ENCODE measurements at places on chromosomes 5 and 9.

DNA sequence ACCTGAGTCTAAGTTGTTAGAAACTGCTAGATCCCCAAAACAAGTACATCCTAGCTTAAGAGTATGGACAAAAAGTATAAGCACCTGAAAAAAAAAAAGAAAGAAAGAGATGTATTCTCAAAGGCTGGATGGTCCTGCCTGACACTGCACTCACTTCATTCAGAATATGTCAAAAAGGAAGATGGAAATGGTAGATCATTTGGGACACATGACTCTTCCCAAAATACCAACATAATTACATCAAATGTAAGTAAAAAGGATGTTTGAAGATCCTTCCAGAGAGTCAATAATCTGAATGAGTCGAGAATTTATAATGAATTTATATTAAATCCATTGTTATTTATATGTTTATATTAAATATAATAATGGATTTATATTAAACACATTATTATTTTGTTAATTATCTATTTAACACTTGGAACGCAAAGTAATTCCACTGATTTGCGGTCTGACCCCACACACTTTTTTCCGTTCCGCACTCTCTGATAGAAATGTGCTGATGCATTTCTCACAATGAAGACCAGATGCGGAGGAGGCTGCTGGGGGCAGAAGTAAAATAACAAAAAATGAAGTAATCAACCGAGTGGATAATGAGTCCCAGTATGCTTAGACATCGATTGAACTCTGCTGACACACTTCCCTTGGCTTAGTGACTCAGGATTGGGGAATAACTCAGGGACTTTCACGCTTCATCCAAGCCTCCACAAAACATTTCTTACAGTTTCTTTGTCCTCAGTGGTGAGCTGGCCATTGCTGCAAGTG is 201.2 kb downstream of the ADAMTS12 start:
- DNase-seq, result no peak
- H3K27me3 ChIP-seq, result no peaks in the 10 kb centered on the region
- no peaks in the 10 kb centered on the region for H3K4me1 ChIP-seq
- no peak overlapping the region for H3K4me3 ChIP-seq
- no peak overlapping the region for H3K27ac ChIP-seq

DNA sequence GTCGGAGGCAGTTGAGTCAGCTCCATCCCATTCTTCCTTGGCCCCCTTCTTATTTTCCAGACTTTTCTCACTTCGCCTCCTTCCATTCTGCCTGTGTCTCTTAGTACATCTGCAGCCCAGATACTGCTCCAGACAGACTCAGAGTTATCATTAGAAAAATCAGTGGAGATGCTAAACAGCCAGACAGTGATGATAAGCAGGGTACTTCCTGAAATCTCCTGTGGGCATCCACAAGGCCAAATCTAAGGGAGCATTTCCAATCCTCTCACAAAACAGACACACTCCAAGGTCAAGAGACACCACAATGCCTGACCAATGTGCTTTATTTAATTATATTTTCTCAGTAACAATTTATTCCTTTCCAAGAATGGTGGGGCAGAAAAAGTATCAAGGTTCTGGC is 14.5 kb upstream of the RLN1 start:
- H3K27me3 ChIP-seq, result no peaks in the 10 kb centered on the region
- H3K36me3 ChIP-seq, result peaks cover 18% of the 10 kb centered on the region
- no peak for DNase-seq
- H3K4me3 ChIP-seq, result no peak overlapping the region

- H3K36me3 ChIP-seq, result no peaks in the 10 kb centered on the region
- H3K27me3 ChIP-seq, result no peaks in the 10 kb centered on the region
- H3K4me1 ChIP-seq, result no peaks in the 10 kb centered on the region
- no peak for DNase-seq
- H3K4me3 ChIP-seq, result no peak overlapping the region
Observed at GRCh38 chr5:121138495-121138907, 674.4 kb downstream of the PRR16 start.

DNA sequence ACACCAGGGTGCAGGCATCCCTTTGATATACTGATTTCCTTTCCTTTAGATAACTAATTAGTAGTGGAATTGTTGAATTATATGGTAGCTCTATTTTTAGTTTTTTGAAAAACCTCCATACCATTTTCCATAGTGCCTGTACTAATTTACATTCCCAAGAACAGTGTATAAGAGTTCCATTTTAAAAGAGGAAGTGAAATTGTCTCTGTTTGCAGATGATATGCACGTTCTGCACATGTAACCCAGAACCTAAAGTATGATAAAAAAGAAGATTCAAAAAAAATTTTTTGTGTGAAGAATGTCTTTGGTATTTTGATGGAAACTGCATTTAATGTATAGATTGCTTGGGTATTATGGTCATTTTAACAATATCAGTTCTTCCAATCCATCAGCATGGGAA is 424.0 kb upstream of the CCNH start:
- no peak overlapping the region for H3K4me3 ChIP-seq
- H3K36me3 ChIP-seq, result no peaks in the 10 kb centered on the region
- H3K27me3 ChIP-seq, result no peaks in the 10 kb centered on the region
- no peaks in the 10 kb centered on the region for H3K4me1 ChIP-seq
- H3K27ac ChIP-seq, result no peak overlapping the region
- DNase-seq, result no peak

GRCh38 chr5:75510417-75510835 is 1.0 kb downstream of the CERT1 start:
- no peak for DNase-seq
- H3K36me3 ChIP-seq, result peaks cover 43% of the 10 kb centered on the region
- peaks cover 58% of the 10 kb centered on the region for H3K4me1 ChIP-seq

GRCh38 chr5:159807586-159807985 is 108.7 kb upstream of the ADRA1B start:
- no peak overlapping the region for H3K4me3 ChIP-seq
- peaks cover 31% of the 10 kb centered on the region for H3K27me3 ChIP-seq
- no peaks in the 10 kb centered on the region for H3K4me1 ChIP-seq
- no peak for DNase-seq

DNA sequence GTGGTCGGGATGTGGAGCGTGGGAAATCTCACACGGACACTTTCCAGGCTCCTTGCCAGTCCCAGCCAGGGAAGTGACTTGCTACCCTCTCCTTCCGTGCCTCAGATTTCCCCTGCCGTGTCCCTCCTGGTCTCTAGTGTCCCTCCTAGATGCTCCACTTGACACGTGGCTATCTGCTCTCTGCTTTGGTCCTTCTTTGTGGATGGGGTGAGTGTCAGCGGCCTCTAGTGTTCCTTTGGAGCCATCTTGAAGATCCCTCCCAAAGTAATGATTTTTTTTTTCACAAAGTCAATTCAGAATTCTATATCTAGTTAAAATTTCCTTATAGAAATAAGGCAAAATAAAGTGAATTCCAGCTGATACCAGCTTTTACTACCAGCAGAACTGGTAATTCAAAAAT is 117.7 kb downstream of the MRPL36 start:
- DNase-seq, result no peak
- no peak overlapping the region for H3K4me3 ChIP-seq
- peaks cover 54% of the 10 kb centered on the region for H3K27me3 ChIP-seq
- H3K4me1 ChIP-seq, result no peaks in the 10 kb centered on the region

DNA sequence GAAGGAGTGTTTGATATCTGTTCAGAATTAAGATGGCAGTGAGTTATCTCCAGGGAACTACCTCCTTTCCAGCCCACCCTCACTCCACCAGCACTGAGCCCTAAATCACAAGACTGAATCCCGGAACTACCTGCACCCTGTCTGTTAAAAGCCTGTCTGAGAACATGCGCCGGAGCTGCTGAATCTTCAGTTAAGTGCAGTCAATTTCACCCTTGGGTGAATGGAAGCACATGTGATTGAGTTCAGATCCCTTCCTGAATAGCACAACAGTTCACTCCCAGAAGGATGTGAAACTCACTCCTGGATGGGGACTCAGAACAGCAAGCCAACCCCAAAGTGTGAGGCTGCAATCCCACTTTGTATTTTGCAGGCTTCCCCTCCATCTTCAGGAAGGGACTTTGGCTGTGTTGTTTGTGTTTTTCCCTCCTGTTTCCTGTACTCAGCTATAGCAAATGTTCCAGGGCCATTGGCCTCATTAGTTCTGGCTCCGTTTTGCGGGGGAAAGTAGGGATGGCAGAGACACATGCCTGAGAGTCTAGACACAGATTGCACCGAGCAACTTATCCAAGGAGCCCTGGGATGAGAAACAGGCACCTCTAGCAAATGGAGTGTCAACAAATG is 43.4 kb downstream of the DPYSL3 start:
- no peaks in the 10 kb centered on the region for H3K36me3 ChIP-seq
- H3K4me3 ChIP-seq, result no peak overlapping the region

GRCh38 chr9:80188579-80188978 is 616.8 kb downstream of the TLE4 start:
- DNase-seq, result no peak
- H3K4me3 ChIP-seq, result no peak overlapping the region
- no peaks in the 10 kb centered on the region for H3K36me3 ChIP-seq
- H3K27ac ChIP-seq, result no peak overlapping the region
- H3K27me3 ChIP-seq, result no peaks in the 10 kb centered on the region

DNA sequence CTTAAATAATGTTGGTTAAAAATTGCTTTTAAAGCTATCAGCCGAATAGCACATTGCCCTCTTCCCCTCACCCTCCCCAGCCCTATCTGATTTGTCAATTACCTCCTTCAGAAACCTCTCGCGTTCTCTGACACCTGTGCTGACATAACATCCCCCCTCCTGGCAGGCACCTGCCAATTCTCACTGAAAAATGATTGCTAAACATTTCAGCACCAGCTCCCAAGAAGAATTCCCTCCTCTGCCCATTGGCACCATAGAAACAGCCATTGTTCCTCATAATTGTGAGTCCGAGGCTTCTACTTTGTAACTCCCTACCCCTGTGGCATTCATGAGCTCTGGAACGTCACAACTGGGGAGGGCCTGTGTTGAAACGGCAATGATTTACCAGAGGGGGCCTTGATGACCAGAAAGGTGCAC is 20.2 kb downstream of the CDH6 start:
- no peak overlapping the region for H3K4me3 ChIP-seq
- no peaks in the 10 kb centered on the region for H3K27me3 ChIP-seq
- H3K27ac ChIP-seq, result no peak overlapping the region
- no peaks in the 10 kb centered on the region for H3K4me1 ChIP-seq
- H3K36me3 ChIP-seq, result no peaks in the 10 kb centered on the region

- H3K36me3 ChIP-seq, result no peaks in the 10 kb centered on the region
Observed at GRCh38 chr9:132973713-132974112, 4.8 kb upstream of the GFI1B start.

DNA sequence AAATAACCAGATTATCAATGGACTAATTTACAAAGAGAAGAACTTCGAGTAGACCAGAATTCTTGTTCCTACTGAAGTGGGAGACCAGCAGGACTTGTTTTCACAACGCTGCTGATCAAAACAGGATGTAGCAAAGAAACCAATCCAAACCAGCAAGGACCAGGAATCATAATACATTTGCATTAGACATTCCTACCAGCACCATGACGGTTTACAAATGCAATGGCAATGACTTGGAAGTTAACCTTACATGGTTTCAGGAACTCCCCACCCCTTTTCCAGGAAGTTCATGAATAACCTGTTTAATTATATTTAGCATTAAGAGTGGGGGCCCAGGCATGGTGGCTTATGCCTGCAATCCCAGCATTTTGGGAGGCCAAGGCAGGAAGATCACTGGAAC is 100.0 kb downstream of the LPAR1 start:
- no peak overlapping the region for H3K27ac ChIP-seq
- no peak overlapping the region for H3K4me3 ChIP-seq
- H3K36me3 ChIP-seq, result no peaks in the 10 kb centered on the region

GRCh38 chr5:146897061-146897460 is 18.5 kb upstream of the PPP2R2B start:
- H3K27ac ChIP-seq, result no peak overlapping the region
- no peak overlapping the region for H3K4me3 ChIP-seq
- peaks cover 19% of the 10 kb centered on the region for H3K4me1 ChIP-seq

GRCh38 chr9:124278054-124278540 is 20.3 kb downstream of the NEK6 start:
- H3K4me1 ChIP-seq, result peaks cover 14% of the 10 kb centered on the region
- no peak overlapping the region for H3K27ac ChIP-seq
- DNase-seq, result no peak
- no peaks in the 10 kb centered on the region for H3K27me3 ChIP-seq
